ENCODE measurements at places on chromosomes 16 and 17. TPM values are rescaled to one million over a fixed set of nuclear protein-coding genes. Genes with fewer than 3 reads are reported as not detected.

Gene CTRB1
- total RNA-seq = 20,352 TPM

Gene TBC1D16
- 37.2 TPM for total RNA-seq

Gene CYGB
- 21.1 TPM for total RNA-seq

Gene CHST4
- total RNA-seq = 21.8 TPM

Gene SOX8
- total RNA-seq = 2.6 TPM

Gene NACA2
- not detected for total RNA-seq

Gene ASPA
- total RNA-seq = 0.78 TPM

Gene MGAT5B
- not detected for total RNA-seq

Gene CACNG5
- not detected for total RNA-seq

Gene PTX4
- total RNA-seq = not detected

Gene FNDC8
- total RNA-seq = not detected

Gene C17orf78
- total RNA-seq = not detected

Gene RPA1
- 11.9 TPM for total RNA-seq

Gene COTL1
- total RNA-seq = 20.4 TPM

Gene ASGR1
- not detected for total RNA-seq

Gene CHST6
- total RNA-seq = not detected

Gene DPEP1
- total RNA-seq = 147 TPM

Gene CTRB2
- 18,538 TPM for total RNA-seq

Gene PITPNM3
- total RNA-seq = 1.3 TPM

Gene SPATA33
- total RNA-seq = 3.6 TPM

GRCh38 chr16:69775563-69775962 lies 13.4 kb downstream of the WWP2 start:
- no peak for DNase-seq

- peak; percentile 29 for DNase-seq
These were observed 387 bp downstream of the MSI2 start for GRCh38 chr17:57256708-57257112.

GRCh38 chr17:66775881-66776400 lies 59.0 kb upstream of the CACNG5 start:
- DNase-seq = no peak

DNA sequence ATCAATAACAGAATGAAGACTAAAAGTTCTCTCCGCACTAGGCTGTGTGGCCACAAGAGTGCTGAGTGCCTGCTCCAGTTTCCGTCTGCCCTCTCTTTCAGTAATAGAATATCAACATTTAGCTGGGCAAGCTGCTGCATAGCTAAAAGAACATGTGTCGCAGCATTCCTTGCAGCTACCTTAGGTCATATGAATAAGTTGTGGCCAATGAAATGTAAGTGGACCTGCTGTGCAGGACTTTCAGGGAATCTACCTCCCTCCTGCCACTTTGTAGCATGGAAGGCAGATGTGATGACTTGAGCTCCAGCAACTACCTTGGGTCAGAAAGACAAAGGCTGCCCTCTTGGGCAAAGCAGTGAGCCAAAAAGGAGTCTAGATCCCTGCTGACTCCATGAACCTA lies 25.4 kb downstream of the SLC39A11 start:
- DNase-seq = no peak

- no peak for DNase-seq
These were observed 22.6 kb upstream of the UBE2G1 start for GRCh38 chr17:4389079-4389478.

- no peak for DNase-seq
These were observed 9.7 kb upstream of the ANKS4B start for GRCh38 chr16:21223787-21224186.

DNA sequence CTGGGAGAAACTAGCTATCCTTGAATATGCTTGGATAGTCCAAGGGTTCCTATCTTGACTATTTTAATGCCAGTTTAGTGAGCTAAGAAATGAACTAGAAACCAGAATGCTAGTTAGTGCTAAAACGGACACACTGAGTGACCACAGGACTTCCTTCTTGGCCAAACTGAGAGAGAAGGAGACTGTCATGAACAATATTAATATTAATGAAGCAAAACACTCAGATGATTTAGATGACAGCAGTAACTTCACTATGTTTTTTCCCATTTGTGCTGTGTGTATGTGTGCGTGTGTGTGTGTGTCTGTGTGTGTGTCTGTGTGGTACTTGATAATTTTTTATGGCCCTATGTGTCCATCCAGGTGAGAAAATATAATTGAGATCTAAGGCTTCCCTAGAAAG lies 2.2 kb upstream of the ATXN1L start:
- no peak for DNase-seq

GRCh38 chr17:49223517-49224197 lies 6.9 kb downstream of the PHOSPHO1 start:
- peak; percentile 52 for DNase-seq

GRCh38 chr17:17385491-17385890 lies 82.3 kb downstream of the NT5M start:
- no peak for DNase-seq

- no peak for DNase-seq
These were observed 1.7 kb downstream of the SLC52A1 start for GRCh38 chr17:5033352-5034015.

DNA sequence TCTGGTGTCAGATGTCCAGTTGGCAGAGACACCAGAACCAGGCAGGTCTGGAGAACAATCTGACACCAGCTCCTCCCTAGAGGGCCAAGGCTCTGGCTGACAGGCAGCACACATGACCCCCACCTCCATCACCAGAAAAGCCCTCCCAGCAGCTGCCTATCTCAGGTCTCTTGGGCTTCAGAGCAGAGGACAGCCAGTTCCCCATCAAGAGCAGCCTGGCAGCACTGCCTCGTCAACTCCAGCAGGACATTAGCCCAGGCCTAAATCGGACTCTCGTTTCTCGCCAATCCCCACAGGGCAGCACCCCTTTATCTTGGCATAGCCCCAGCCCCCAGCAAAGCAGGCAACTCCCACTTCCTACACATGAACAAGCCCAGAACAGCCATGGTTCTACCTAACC lies 4.4 kb downstream of the JUP start:
- DNase-seq = peak; percentile 48

- DNase-seq = no peak
These were observed 12.2 kb upstream of the RPH3AL start for GRCh38 chr17:364766-365165.

GRCh38 chr17:80845069-80845862 lies 146.4 kb upstream of the CHMP6 start:
- DNase-seq = no peak

GRCh38 chr17:51933647-51934046 lies 224.9 kb downstream of the CA10 start:
- no peak for DNase-seq

GRCh38 chr17:68197091-68197996 lies 50.5 kb upstream of the AMZ2 start:
- no peak for DNase-seq

DNA sequence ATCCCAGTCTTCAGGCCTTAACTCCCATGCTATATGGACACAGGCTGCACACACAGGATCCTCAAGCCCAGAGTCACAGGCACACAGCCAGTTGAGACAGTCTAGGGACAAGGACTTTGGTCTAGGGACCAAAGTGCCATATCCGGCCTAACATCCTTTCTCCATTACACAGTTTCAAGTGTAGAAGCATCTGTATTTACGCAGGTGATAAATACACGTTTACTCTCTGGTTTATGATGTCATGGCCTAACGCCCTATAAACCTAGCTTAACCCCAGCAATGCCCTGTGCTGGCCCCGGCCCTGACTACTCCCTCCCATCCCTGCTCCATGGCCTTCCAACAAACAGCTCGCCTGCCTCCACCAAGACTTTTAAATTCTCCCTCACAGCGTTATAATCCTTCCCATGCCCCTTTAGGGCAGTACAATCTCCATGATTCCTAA lies 17.1 kb downstream of the CUEDC1 start:
- no peak for DNase-seq

GRCh38 chr17:8375738-8376259 lies 705 bp downstream of the KRABD2 start:
- DNase-seq = no peak

- peak; percentile 71 for DNase-seq
These were observed at the start of gene HIC1 for GRCh38 chr17:2054512-2055291. TSS of gene HIC1 (plus strand) at chr17:2055103. CDS start at chr17:2056691, 1,588 bp downstream.

DNA sequence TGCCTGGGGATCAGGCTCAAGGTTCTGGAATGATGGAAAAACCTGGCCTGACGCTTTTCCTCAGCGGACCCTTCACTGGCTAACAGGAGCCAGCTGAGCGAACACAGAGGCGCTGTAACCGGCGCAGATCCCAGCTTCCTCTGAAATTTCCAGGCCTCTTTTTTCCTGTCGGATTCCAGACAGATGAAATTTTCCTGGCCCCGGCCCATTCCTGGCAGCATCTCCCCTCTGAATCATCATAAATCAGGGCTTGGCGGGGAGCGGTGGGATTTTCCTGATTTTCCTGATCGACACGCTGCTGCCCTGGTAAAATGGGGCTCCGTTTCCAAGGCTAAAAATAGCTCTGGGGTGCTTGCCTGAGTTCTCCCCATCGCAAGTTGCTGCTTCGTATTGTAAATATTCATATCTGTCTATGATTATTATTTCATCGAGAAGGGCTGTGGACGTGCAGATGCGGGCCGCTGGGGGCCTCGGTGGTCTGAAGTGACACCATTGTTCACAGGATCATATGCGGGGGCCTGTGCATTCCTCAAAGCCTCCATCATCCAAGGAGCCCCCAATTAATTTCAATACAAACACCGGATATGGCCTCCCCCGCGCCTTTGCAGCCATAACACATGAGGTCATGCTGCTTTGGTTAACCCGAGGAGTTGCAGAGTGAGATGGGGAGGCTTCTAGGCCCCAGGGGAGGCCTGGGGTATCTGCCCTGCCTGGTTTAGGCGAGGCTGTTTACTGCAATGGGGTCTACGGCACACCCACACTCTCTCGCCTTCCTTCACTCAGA lies 45.8 kb upstream of the ETV4 start:
- DNase-seq = peak; percentile 40

- no peak for DNase-seq
These were observed 2.5 kb upstream of the ABCC12 start for GRCh38 chr16:48158296-48158695.

- no peak for DNase-seq
These were observed 341.4 kb downstream of the FOXL1 start for GRCh38 chr16:86919578-86920305.

- no peak for DNase-seq
These were observed 1.1 kb downstream of the CDH15 start for GRCh38 chr16:89172528-89173173.

GRCh38 chr17:7393613-7394451 lies 493 bp downstream of the PLSCR3 start:
- no peak for DNase-seq

GRCh38 chr17:2055292-2056205 lies 646 bp downstream of the HIC1 start:
- DNase-seq = no peak

- DNase-seq = no peak
These were observed 385.8 kb upstream of the RBFOX1 start for GRCh38 chr16:6946802-6947201.

GRCh38 chr17:20930081-20930760 lies 112.6 kb downstream of the USP22 start:
- DNase-seq = no peak

GRCh38 chr17:27631897-27632725 lies 1.1 kb downstream of the LGALS9 start:
- no peak for DNase-seq

- DNase-seq = no peak
These were observed 7.6 kb upstream of the KRT39 start for GRCh38 chr17:40974366-40974765.

- no peak for DNase-seq
These were observed 6.6 kb downstream of the ST3GAL2 start for GRCh38 chr16:70432356-70432722.

DNA sequence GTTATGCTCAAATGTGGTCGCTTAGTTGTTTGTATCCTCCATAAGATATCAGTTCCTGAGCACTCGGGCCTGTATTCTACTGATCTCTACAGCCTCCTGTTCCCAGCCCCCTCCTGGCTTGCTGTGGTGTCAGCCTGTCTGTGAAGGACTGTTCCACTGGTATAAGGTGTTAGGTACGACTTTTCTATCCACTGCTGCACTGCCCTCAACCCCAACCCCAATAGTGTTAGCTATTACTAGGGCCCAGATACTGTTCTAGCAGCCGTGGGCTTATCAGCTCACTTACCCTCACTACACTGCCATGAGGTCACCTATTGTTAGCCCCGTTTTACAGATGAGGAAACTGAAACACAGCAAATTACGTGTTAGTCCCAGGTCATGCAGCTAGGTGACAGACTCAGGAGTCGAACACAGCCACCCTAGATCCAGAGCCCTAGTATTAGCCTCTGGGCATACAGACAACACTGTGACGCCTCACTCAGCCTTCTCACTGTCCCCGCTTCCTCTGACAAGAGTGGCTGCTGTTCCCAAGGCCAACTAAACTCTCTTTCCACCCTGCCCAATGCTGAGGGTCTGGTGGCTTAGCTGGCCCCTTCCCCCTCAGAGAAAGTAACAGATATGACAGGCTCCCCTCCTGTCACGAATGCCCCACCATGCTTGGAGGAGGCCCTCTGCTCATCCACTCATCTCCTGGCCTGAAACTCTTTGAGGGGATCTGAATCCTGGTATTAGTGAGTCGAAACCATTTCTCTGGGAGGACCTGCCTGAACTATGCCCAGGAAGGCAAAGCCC lies 25.6 kb upstream of the ZNF652 start:
- no peak for DNase-seq

GRCh38 chr17:3959295-3959899 lies 4.8 kb downstream of the ATP2A3 start:
- peak; percentile 73 for DNase-seq

DNA sequence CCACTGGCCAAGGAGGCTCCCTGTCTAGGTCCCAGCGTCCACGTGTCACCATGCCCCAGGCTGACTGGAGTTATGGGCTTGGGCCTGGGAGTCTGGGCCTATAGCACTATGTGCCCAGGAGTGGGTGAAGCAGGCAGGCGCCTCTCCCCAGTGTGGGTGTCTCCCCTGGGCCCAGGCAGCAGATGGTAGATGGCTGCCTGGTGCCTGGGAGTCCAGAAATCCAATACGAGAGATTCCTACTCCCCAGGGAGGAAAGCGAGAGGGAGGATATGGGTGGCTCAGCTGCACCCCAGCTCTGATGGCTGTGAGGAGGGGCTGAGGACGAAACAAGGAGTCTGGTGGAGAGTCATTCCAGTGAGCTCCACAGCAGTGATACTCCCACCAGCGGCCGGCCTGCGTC lies 5.0 kb downstream of the KCNH6 start:
- no peak for DNase-seq

DNA sequence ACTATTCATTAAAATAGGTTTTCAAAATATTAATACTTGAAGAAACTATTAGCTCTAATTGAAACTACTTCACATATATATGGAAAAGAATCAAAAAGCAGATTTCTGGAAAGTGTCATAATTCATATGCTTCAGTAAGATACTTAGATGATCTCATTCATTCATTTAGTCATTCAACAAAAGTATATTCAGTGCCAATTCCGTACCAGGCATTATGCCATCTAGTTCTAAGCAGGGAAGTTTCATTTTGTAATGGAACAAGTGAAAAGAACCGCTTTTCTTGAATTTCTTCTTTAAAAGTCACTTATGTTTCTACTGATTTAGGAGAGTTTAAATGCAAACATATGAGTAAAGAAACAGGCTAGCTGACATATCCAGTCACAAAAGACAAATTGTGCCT lies 118.3 kb upstream of the FAM20A start:
- no peak for DNase-seq

Measured in body of pancreas (tissue), 4 donors.